Stimulated activated CD8-positive, alpha-beta memory T cell treated with anti-CD3 and anti-CD28 coated beads, Interleukin-2, amount 100 ng/mL, for 1 hour (primary cell): ENCODE measurements at places on chromosomes 3 and 15.

DNA sequence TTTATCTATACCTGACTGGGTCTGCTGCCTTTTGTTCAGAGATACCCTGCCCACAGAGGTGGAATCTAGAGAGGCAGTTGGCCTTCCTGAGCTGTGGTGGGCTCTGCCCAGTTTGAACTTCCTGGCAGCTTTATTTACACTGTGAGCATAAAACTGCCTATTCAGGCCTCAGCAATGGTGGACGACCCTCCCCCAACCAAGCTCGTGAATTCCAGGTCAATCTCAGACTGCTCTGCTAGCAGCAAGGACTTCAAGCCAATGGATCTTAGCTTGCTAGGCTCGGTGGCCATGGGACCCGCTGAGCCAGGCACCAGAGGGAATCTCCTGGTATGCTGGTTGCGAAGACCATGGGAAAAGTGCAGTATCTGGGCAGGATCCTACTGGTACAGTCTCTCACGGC lies 270.2 kb downstream of the CADM2 start:
- DNase-seq = no peak

GRCh38 chr15:34436126-34436955 lies 1.3 kb downstream of the GOLGA8A start:
- DNase-seq = no peak

DNA sequence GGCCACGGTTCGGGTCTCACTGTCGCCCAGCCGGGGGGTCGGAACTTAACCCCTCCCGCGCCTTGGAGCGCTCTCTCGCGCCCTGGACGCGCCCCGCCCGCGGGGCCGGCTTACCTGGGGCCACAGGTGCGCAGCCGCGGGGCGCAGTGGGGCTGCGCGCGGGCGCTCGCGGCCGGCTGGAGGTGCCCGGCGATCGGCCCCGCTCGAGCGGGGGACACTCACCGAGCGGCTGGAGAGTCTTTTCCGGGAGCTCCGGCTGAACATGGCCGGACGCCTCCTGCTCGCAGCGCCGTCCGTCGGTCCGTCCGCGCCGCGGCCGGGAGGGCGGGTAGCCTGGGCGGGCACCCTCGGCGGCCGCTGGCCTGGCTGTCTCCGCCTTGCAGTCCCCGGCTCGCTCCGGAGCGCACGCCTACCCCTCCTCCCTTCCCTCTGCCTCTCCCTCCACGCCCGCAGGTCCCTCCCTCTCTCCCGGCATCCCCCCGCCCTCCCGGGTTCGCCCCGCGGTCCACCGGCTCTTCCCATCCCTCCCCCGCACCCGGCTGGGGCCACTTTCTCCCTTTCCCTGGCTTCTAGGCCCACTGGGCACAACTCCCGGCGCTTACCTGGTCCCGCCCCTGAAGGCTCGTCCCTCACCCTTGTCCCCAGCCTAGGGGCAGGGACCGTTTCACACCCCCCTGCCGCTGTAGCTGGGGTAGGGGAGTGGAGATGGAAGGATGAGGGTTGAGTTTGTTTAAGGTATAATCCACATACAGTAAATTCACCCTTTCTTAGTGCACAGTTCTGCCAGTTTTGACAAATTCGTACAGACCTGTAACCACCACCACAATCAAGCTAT lies 220.1 kb upstream of the PRICKLE2 start:
- DNase-seq = no peak

DNA sequence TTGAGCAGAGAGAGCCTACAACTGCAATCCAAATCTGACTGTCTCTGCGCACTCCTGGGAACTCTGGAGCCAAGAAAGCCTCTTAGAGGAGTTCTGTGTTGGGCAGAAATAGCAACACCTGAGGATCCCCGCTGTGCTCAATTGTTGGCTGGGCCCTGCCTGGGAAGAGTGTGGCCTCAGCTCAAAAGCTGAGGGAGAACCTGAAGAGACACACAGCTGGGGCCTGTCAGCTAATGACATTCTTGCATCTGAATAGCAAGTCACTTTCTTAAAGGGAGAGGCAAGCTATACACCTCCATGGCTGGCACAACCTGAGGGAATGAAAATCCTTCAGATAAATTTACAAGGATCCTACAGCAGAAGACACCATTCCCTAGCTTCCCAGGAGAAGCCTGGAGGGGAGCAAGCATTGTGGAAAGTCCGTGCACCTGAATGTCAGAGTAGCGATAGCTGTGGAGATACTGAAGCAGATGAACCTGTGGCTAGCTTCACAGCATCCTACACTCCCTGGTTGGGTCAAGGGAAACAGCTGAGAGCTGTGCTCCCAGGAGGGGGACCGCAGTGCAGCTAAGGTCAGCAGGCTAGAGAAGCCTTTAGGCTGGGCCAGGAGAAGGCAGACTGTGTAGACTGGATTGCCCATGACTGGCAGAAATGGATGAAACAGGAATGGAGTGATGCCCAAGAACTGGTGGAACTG lies 159.9 kb upstream of the PFN2 start:
- DNase-seq = no peak

- no peak for DNase-seq
These were observed 14.8 kb upstream of the ZNF639 start for GRCh38 chr3:179308001-179308400.

DNA sequence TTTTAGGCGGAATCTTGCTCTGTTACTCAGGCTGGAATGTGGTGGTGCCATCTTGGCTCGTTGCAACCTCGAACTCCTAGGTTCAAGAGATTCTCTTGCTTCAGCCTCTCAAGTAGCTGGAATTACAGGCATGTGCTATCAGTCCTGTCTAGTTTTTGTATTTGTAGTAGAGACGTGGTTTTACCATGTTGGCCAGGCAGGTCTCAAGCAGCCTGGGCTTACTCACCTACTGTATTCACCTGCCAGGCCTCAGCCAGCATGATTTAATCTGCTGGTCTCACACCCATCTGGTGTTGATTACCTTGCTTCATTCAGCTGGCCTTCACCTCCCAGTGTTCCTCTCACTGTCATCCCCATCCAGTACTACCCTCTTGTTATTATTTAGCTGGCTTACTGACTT lies 102.0 kb downstream of the IL12A start:
- DNase-seq = no peak

GRCh38 chr3:10149226-10149625 lies 7.6 kb downstream of the VHL start:
- DNase-seq = no peak

GRCh38 chr3:119778811-119779210 lies 3.1 kb upstream of the NR1I2 start:
- no peak for DNase-seq

DNA sequence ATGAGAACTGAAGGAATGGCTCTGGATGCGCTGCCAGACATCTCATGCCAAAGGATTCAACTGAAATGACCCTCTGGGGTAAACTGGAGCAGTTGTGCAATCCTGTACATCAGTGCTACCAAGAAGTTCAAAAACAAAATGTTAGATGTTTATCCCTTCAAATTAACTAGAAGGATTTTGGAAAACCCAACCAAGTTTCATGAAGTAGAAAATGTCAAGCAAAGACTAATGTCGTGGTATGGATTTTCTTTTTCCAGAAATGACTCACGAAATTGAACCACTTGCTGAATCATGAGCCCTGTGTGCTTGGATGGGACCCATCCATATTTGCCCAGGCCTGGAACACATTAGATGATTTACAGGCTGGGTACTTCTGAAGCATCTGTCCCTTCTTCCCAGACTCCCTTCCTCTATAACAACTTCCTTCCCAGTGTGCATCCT lies 101.6 kb downstream of the LRTM1 start:
- DNase-seq = no peak

- DNase-seq = no peak
These were observed 289.7 kb upstream of the ADAMTS9 start for GRCh38 chr3:64977308-64978100.

- DNase-seq = no peak
These were observed 32.1 kb downstream of the IMPG2 start for GRCh38 chr3:101288294-101288693.

- no peak for DNase-seq
These were observed 200.3 kb upstream of the UMPS start for GRCh38 chr3:124529826-124530571.

GRCh38 chr3:110291886-110292501 lies 779.6 kb upstream of the NECTIN3 start:
- DNase-seq = no peak

GRCh38 chr15:72475674-72476073 lies 1.5 kb downstream of the ARIH1 start:
- no peak for DNase-seq

GRCh38 chr15:33320017-33320416 lies 9.2 kb downstream of the RYR3 start:
- DNase-seq = no peak

- DNase-seq = no peak
These were observed 195.3 kb downstream of the ABHD5 start for GRCh38 chr3:43885908-43886618.

- no peak for DNase-seq
These were observed 18.4 kb downstream of the ANKDD1A start for GRCh38 chr15:64930019-64930652.

DNA sequence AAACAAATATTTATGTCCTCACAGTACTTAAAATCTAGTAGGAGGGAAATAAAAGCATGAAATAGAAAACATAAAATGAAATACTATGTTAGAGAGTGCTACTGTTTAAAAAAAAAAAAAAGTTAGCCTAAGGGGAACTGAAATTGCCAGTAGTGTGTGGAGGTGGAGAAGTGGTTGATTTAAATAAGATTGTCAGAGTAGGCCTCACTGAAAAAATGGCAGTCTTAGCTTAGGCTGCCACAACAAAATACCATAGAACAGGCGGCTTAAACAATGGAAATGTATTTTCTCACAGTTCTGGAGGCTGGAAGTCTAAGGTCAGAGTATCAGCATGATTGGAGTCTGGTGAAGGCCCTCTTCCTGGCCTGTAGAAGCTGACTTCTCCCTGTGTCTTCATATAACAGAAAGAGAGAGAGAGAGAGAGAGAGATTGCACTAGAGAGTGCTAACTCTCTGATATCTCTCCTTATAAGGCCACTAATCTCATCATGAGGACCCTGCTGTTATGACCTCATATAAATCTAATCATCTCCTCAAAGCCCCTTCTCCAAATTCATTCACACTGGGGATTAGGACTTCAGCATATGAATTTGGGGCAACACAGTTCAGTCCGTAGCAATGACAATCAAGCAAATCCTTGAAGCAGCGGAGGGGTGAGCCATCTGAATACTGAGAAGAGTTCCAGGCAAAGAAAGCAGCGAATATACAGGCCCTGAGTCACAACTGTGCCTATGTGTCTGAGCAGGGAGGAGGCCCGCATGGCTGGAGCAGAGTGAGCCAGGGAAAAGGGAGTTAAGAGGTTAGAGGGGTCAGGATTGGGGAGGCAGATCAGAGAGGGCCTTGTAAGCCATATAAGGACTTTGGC lies 23.6 kb upstream of the LRRC34 start:
- DNase-seq = no peak

DNA sequence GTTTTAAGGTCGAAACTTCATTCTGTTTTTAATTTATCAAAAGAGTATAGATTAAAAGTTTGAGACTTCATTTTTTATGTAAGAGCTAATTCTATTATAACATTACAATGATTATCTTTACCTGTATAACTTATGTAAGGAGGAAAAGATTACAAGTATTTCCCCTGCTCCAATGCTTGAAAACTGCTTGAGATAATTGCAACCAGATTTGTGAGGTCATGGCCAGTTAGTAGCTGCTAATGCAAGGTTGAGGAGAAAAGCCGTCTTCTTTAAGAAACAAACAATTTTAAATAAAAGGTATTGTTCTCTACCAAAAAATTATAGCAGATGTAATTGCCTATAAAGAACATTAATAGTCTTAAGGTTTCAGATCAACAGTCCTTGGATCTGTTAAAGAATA lies 208.3 kb upstream of the UBE2E2 start:
- no peak for DNase-seq

- DNase-seq = no peak
These were observed 125.6 kb upstream of the RASGRP1 start for GRCh38 chr15:38690216-38690615.

- no peak for DNase-seq
These were observed 117.7 kb downstream of the DNAJB8 start for GRCh38 chr3:128348805-128349531.

DNA sequence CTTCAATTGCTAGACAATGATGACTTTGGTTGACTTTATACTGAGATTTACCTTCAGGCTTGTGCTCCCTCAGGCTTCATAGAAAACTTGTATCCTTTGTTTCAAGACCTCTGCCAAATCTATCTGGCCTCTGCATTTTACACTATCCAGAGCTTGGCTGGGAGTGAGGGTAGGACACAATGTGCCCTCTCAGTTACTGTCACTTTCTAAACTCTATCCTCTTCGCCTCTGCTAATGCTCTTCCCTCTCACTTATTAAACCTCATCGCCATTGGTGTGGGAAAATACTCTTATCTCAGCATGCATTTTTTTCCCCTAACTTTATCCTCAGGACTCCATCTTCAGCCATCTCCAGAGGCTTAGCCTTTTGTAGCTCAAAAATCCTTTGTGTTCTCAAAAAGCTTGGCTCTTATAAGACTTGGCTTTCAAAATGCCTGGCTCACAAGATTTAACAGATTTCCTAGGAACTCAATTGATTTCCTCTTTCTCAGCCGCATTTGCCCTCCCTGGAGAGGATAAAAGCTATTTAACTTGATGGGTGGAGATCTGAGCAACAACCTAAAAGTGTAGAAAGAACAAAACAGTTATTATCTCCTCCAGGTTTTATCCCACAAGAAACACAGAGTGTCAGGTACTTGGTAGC lies 28.3 kb downstream of the SUCNR1 start:
- DNase-seq = no peak

- DNase-seq = no peak
These were observed at the start of gene PSTPIP1 for GRCh38 chr15:76994971-76995945. Gene PSTPIP1 (plus strand): TSS chr15:76995126. CDS start chr15:76995574, 448 bp downstream.
